Stimulated activated CD8-positive, alpha-beta memory T cell treated with anti-CD3 and anti-CD28 coated beads, Interleukin-15, amount 100 ng/mL, for 4 hours (primary cell): ENCODE measurements at places on chromosomes 7 and 10.

DNA sequence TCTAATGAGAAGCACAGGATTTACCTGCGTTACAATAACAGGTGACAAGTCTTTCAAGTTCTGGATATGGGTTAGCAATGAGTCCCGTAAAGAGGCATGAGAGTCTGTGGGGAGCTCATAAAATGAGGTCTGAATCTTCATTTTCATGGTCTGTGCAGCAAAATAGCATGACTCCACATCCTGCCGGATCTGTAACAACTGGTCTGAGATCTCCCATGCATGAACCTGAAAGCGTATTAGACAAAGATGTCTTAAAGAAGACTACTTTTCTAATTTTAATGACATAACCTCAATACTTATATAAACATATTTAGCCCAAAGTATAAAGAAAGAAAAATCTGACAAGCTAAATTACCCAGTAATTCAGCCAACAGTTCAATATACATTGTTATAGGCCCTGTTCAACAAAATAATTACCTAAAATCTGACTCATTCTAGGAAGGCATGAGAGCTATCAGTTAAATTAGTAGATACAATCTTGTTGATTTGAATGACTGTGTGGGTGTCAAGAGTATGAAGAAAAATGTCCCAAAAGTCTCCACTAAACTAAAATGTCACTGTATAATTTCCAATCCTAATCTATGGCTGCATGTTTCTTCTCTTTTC, 36.9 kb downstream of the TNPO3 start:
- no peak for DNase-seq

DNA sequence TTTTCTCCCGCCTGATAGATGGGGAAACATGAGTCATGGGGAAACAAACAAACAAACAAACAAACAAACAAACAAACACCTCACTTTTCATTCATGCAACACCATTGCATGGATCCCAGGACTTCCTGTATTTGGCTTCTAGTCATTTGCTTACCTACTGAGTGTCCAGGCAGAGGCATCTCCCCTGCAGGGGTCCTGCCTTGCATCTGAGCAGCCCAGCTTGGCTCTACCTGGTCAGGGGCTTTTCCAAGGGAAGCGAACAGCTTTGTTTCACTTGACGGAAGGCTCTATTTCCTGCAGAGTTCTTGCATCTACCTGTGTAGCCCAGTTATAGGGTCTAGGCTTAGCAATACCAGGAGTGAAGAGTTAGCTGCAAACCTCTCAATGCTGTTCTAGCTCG, 374.2 kb downstream of the GATA3 start:
- no peak for DNase-seq

- DNase-seq: no peak
Measured at GRCh38 chr10:67818323-67818722, 19.7 kb downstream of the DNAJC12 start.

GRCh38 chr10:126214021-126214420, 174.3 kb downstream of the ADAM12 start:
- DNase-seq: no peak

DNA sequence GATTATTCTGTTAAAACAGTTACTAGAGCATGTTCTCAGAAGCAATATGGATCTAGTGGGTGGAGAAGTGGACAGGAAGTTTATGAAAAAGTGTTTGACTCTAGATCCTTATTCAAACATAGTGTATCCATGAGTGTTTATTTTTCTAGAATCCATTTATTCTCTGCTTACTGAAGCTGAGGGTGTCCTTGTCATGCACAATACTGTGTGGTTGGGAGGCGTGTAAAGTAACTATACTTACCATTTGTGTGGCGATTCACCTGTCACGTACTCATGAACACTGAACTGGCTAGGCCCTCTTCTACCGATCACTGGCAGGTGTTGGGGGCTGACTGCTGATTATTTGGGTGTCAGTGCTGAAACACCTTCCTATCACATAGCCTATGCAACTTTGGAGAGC, 74.0 kb downstream of the POU6F2 start:
- DNase-seq: no peak

DNA sequence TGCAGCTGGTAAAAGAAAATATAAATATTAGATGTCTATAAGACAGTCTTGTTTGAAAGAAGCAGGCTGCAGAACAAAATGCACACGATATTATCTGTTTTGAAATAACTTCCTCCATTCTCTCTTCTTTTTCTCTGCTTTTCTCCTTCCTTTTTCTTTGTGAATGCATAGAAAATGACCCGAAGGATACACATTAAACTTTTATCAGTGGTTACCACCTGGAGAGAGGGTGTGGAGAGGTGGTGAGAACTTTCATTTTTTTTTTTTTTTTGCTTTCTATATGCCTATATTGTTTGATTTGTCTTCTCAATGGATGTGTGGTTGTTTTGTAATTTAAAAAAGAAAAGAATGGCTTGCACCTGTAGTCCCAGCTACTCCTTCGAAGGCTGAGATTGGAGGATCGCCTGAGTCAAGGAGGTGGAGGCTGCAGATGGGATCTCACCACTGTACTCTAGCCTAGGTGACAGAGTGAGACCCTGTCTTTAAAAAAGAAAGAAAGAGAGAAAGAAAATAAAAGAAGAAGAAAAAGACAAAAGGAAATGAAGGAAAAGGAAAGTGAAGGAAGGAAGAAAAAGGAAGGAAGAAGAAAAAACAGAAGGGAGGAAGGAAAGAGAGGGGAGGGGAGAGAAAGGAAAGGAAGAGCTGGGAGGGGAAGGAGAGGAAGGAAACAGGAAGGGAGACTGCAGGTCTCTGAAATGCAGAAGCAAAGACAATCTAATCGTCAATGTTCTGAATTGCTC, 64.4 kb downstream of the SAMD9 start:
- DNase-seq: no peak

- DNase-seq: no peak
Measured at GRCh38 chr10:97764519-97764931, 7.3 kb downstream of the SFRP5 start.

DNA sequence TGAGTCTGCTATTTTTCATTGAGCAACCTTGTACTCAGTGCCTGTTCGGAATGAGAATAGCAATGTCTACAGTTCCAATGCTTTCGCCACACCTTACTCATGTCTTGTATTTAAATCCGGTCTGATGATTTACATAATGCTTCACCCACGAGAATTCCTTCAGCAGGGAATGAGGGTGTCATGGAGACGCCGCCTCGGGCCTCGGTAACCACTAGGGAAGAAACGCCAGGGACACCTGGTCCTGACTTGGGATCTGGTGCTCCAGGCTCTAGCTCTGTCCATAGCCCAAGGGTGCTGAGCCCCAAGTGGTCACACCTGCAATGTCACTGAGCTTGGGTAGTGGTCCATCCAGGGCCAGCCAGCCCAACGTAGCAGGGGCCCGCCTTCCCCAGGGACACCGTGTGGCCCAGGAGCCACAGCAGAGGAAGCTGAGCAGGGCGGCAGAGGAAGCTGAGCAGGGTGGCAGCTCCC, 37.4 kb downstream of the PRKAG2 start:
- no peak for DNase-seq

DNA sequence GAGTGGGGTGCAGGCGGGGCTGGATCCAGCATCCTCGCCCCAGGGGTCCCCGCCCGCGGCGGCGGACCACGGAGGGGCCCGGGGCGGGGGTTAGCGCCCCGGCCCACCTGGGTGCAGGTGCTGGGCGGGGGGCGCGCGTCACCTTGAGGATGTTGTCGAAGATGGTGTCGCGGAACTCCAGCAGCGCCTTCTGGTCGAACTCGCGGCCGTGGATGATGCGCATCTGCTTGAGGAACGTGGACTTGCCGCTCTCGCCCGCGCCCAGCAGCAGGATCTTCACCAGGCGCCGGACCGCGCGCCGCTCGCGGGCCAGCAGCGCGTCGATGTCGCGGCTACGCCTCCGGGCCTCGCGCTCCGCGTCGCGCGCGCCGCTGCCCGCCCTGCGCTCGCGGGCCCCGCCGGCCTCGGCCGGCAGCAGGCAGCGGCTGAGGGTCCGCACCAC, 376 bp downstream of the GNA12 start:
- no peak for DNase-seq

DNA sequence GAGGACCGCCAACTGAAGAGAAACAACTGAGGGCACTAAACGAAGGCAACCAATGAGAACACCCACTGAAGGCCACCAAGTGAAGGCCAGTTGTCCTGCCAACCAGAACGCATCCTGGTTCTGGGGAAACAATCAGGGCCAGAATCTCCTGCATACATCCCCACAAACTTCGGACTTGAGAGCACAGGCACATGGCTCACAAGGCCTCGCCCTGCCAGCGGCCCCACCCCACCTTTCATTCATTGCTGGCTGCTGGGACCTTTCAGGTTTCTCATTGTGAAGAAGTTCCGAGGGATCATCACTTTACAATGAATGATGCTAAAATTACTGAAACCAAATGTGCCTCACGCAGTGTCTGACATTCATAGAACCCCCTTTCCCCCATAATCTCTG, 79.2 kb upstream of the ABI1 start:
- no peak for DNase-seq

- DNase-seq: no peak
Measured at GRCh38 chr10:130456616-130457015, 320.4 kb downstream of the GLRX3 start.

- DNase-seq: no peak
Measured at GRCh38 chr10:75408911-75409885, 7.6 kb upstream of the ZNF503 start.

GRCh38 chr7:136114966-136115762, 138.0 kb upstream of the MTPN start:
- DNase-seq: peak; percentile 12

DNA sequence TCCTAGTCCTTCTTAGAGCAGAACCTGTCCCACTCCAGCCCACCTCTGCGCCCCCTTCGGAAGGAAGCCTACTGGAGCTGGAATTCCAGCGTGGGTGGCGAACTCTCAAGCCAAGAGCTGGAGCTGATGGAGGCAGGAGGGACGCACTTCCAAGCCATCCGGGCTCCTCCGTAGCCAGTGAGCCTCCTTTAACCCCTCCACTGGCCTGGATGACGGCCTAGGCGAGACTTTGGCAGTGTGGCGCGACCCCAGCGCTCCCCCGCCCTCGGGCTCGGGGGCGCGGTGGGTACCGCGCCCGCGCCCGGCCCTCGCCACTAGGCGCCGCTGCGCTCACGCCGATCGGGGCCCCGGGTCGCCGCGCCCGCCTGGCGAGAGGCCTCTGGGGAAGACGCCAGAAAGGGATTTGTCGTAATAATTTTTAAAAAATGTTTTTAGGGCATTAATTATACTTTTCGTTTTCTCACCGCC, 5.1 kb upstream of the EMX2 start:
- no peak for DNase-seq

GRCh38 chr10:76082956-76083355, 651.5 kb downstream of the LRMDA start:
- no peak for DNase-seq

GRCh38 chr7:133081599-133082389, at the start of gene CHCHD3:
CHCHD3 (minus strand) TSS chr7:133082090; CDS start chr7:133081937, 153 bp downstream.
- DNase-seq: peak; percentile 92

DNA sequence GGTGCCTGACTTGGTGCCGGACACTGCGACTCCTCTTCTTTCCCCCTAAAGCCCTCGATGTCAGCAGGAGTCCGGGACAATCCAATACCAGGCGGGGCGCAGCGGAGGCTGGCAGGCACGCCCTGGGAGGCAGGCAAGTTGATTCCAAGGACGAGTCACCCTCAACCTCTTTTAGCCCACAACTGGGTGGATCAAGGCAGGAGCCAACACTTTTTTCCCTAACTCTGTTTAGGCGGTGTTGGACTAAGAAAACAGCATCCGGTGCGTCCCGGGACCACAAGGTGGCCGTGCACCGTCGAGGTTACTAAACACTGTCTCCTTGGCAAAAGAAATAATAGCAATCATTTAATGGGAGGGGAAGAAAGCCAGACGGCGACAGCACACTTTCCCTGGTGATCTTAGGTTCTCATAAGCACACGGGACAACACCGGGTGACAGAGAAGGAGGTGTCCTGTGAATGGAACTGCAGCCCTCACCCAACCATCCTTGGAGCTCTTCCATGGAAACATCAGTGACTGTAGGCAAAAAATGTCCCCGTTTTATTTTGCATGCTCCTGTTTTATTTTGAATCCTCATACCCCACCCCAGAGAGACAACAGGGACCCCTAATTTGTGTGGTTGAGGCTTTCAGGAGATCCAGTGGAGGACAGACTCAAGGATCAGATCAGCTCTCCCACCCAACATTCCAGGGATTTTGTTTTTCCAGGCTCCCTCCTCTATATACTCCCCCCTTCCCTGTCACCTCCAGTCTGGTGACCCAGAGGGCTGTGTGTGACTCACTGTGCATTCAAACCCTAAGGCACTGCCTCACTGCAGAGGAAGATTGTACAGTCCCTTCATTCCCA, 1.3 kb upstream of the CALCR start:
- DNase-seq: no peak

DNA sequence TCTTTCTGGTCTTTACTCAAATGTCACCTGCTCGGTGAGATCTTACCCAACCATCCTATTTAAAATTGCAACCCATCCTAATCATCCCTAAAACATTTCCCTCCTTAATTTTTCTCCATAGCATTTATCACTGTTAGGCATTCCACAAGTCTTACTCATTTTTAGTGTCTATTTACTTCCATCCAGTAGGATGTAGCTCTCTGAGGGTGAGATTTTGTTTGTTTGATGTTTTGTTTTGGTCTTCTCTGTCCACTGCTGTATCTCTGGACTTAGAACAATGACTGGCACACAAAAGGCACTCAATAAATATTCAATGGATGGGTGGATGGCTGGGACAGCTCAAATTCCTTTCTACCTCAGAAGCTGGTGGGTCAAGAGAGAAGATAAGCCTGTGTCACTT, 15.8 kb upstream of the DUSP5 start:
- DNase-seq: no peak

DNA sequence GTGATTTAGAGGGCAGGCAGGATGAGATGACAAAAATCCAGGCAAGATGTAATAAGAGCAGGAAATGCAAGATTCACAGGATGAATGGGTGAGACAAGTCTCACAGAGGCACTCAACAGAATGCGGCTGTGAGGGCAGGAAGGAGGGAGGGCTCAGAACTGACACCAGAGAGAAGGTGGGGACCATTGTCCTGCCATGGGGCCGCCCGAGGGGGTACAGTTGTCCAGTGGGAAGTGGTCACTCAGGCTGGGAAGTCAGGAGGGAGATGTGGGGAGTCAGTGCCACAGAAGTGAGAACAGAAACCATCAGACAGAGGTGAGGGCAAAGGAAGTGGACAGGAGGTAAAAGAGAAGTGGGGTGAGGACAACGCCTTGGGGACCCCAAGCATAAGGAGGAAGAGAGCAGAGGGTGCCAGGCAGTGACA, 8.9 kb downstream of the HIP1 start:
- no peak for DNase-seq

DNA sequence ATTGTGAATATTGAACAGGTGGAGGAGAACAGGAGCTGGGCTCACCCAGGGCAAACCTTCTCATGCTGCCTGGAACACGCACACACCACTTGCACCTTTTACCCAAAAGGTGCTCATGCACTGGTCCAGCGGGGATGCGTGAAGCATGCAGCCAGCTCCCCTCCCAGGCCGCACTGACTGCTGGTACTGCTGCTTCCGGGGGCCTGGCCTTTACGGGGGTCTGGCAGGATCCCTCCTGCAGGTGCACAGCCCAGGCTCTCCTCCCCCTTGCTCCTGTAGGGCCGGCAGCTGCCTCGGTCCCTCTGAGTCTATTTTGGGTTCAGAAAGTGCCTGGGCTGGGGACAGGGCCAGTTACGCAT, 221.7 kb downstream of the DNAJB6 start:
- no peak for DNase-seq
